ENCODE measurements at places on chromosomes 7 and 10.

DNA sequence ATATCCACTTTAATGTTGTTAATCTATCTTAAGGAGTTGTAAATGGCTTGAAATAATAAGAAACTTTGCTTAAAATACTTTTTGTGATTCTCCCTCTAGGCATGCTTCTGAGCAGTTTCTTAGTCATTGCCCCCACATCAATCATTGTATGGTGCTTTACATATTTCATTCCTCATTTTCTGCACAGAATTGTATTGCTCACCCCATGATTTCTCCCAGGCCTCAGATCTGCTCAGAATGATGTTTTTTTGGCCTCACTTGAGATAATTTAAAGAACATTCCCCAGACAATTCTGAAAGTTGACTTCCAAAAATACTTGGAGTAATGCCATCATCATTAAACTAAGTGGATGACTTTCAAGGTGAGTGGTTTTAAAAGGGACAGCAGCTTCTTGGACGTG, 82.1 kb upstream of the PRPS1L1 start:
- DNase-seq = no peak

GRCh38 chr7:116271963-116272886, 61.9 kb downstream of the TES start:
- DNase-seq = no peak

DNA sequence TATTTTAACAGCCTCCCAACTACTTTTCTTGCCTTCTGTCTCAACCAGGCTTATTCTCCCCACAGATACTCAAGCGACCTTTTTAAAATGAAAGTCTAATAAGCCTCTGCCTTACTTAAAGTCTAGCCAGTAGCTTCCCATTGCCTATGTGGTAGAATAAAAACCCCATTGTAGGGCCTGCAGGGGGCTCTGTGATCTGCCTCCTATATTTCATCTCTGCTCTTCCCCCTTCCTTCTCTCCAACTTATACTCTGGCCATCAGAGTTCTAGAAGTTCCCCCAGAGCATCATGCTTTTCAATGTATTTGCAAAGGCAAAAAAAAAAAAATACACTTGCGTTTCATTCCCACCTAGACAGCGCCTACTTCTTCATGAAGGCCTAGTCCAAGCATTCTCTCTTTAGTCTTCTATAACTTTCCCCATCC, 167.7 kb upstream of the ADO start:
- no peak for DNase-seq

- no peak for DNase-seq
Measured at GRCh38 chr10:6108072-6108471, 19.2 kb downstream of the RBM17 start.

All from effector memory CD4-positive, alpha-beta T cell (primary cell).